Naive thymus-derived CD8-positive, alpha-beta T cell (primary cell): ENCODE measurements at places on chromosomes 7 and 10. TPM values are rescaled to one million over a fixed set of nuclear protein-coding genes. Genes with fewer than 3 reads are reported as not detected.

DNA sequence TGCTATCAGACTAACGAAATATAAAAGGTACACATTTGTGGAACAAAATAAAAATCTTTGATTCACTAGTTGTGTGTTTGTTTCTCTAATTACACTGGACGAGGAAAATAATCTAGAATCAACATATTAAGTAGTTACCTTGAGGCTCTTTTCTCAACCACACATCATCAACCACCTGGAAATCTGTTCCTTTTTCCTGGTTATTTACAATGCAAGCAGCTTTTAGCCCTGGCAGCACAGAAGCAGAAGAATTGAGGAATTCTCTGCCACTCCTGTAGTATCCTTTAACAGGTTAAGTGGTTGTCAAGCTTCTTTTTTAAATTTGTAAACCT, 23.7 kb downstream of the NUP42 start:
- peaks cover 15% of the 10 kb centered on the region for H3K27me3 ChIP-seq
- no peak for DNase-seq
- H3K4me3 ChIP-seq, result peak overlapping the region; percentile 36
- H3K4me1 ChIP-seq, result peaks cover 7% of the 10 kb centered on the region

GRCh38 chr10:58063861-58064480, 203.7 kb downstream of the IPMK start:
- no peak for DNase-seq
- no peak overlapping the region for H3K27ac ChIP-seq
- H3K4me1 ChIP-seq, result no peaks in the 10 kb centered on the region
- H3K36me3 ChIP-seq, result no peaks in the 10 kb centered on the region

DNA sequence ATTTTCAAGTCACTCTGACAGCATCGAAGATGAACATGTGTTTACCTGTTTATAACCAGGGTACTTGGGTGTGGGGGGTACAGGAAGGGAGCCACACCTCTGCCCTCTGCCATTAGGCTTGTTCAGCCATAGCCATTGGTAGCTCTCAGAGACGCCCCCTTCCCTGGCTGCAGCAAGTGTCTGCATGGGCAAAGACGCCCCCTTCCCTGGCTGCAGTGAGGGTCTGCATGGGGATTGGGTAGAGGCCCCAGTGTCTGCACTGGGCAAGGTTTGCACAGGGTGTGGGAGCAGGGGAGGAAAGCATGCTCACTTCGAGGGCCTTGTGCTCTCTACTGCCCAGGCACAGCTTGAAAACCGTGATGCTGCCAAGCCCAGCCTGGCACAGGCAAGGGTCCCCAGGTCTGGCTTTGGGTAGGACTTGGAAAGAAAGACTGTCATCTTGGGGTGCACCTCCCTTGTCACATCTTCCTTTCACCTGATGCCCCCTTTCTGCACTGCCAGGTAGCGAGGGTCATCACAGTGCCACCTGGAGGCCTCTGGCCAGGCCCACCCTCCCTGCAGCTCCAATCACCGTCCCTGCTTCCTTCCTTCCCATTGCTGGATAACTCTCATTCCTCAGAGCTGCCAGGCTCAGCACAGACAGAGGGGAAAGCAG, 3.7 kb downstream of the TMEM225B start:
- no peak overlapping the region for H3K27ac ChIP-seq
- no peaks in the 10 kb centered on the region for H3K36me3 ChIP-seq
- H3K4me3 ChIP-seq, result no peak overlapping the region
- DNase-seq, result no peak

DNA sequence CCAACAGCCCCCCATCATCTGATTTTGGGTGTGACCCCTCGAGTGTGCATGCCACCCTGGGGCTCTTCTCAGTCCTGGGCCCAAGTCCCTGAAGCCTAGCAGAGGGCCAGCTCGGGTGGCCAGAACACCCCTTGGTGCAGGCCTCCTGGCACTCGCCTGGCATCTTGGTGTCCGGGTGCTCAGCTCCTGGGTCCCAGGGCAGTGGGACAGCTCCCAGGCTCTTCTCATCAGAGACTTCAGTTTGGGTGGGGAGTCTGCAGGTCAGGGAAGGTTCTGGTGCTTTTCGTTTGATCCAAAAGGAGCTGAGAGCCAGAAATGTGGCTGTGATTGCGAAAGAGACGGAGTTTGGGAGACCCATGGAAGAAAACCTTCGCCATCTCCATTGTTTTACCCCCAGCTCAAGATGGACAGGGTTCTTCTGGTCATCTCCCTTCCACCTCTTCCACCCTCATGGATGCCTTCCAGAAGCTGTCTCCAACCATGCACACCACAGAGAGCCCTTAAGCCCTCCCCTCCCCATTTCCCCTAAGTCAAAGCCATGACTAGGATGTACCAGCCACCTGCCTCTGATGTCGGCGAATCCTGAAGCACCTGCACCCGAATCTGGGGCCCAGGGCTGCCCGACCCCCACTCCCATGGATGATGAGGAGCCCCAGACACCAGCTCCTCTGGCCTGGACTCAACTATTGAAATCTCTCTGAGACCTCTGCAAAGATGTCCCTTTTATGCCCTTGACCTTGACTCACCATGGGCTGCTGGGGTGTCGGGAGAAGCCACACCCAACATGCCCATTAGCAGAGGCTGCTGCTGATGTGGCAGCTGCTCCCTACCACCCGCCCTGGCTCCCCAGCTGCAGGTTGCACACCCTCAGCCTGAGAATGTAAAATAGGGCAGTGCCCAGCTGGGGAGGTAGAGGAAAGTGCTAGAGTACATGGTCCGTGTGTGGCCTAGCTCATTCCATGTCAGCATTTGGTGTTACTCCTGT, 55.3 kb downstream of the ADCYAP1R1 start:
- H3K4me3 ChIP-seq, result no peak overlapping the region
- H3K27ac ChIP-seq, result no peak overlapping the region

DNA sequence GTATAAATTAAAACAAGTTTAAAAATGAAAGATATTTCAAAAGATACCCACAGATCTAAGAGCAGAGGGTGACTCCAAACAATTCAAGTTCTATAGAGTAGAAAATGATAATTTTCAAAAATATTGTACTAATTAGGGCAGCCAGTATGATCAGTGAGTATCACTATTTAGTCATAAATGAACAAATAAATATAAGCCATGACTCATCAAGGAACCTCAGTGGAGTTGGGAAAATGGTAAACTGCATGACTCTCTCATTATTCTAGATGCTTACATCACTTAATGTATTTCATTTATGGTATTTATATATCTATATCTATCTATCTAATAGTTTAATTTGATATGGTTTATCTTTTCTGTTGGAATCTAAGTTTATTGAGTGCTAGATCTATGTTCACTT, 94.3 kb downstream of the THSD7A start:
- no peak for DNase-seq
- H3K27me3 ChIP-seq, result no peaks in the 10 kb centered on the region
- H3K4me3 ChIP-seq, result no peak overlapping the region
- H3K4me1 ChIP-seq, result no peaks in the 10 kb centered on the region
- no peaks in the 10 kb centered on the region for H3K36me3 ChIP-seq
- H3K27ac ChIP-seq, result no peak overlapping the region

GRCh38 chr10:43109671-43110249, 28.5 kb upstream of the CSGALNACT2 start:
- H3K4me1 ChIP-seq, result no peaks in the 10 kb centered on the region
- H3K27me3 ChIP-seq, result peaks cover 3% of the 10 kb centered on the region
- no peak overlapping the region for H3K4me3 ChIP-seq
- H3K27ac ChIP-seq, result no peak overlapping the region

- H3K4me3 ChIP-seq, result no peak overlapping the region
- DNase-seq, result no peak
- no peak overlapping the region for H3K27ac ChIP-seq
- H3K36me3 ChIP-seq, result peaks cover 16% of the 10 kb centered on the region
Measured at GRCh38 chr7:1492640-1493039, 11.5 kb downstream of the INTS1 start.

The KIAA1549 gene
- 0.39 TPM for total RNA-seq

The TBC1D12 gene
- not detected for total RNA-seq

GRCh38 chr7:48074204-48074654, 14.8 kb upstream of the UPP1 start:
- H3K4me3 ChIP-seq, result no peak overlapping the region
- DNase-seq, result no peak
- H3K27me3 ChIP-seq, result no peaks in the 10 kb centered on the region
